ENCODE measurements at places on chromosomes 2 and 18. TPM values are rescaled to one million over a fixed set of nuclear protein-coding genes. Genes with fewer than 3 reads are reported as not detected.

MEIS1 gene
- total RNA-seq, result 15.9 TPM

IL1F10 gene
- total RNA-seq, result not detected

MGAT4A gene
- total RNA-seq, result 0.36 TPM

QPCT gene
- total RNA-seq, result 25.7 TPM

DSEL gene
- total RNA-seq, result 157 TPM

RAB6D gene
- total RNA-seq, result under 0.01 TPM

PRKAG3 gene
- total RNA-seq, result under 0.01 TPM

GAD1 gene
- 0.36 TPM for total RNA-seq

TCF7L1 gene
- total RNA-seq, result 2.5 TPM

COL3A1 gene
- 3,160 TPM for total RNA-seq

CAVIN2 gene
- 1.8 TPM for total RNA-seq

LCT gene
- under 0.01 TPM for total RNA-seq

LRP1B gene
- not detected for total RNA-seq

KLF7 gene
- 31.1 TPM for total RNA-seq

All from osteoblast (primary cell).